NCI-H345 (cell line): ENCODE measurements at places on chromosomes 12 and 14.

- no peak for DNase-seq
Observed at GRCh38 chr12:29792853-29793252, 9.1 kb upstream of the TMTC1 start.

GRCh38 chr12:132023658-132024057 is 73.9 kb downstream of the EP400 start:
- no peak for DNase-seq

DNA sequence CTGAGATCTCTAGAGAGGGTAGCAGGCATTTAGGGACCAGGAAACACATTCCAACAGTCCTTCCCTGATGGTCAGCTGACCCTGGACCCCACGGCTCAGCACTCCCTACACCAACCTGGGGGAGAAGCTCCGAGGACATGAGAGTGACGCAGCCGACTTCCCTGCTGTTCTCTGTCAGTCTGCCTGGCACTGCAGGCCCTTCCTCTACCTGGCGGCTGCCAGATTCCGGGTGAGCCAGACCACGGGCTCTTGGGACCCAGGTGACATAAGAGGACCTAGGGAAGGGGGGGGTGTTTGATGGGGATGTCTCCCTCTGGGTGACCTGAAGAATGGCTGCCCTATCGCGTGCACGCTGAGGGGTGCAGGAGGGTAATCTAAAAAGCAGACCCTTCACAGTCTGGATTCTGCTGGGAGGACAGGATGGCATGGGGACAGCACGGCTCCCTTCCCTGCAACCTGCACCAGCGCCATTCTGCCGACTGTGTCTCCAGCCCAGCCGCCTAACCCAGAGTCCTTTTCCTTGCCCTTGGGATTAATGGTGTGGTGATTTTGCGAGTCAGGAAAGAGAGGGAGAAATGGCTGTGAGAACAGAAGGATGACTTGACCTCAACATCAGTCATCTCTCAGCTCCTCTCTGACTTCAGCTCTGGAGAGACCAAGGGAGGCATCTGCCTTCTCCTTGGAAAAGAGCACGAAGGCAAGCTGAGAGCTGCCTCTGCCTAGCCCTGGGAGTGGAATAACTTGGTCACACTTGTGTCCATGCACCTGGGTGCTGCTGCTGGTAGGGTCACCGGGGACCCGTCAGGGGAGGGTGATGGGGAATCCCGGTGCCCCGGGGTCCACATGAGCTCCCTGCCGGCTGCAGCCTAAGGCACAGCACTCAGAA is 158.5 kb downstream of the CALM1 start:
- no peak for DNase-seq

DNA sequence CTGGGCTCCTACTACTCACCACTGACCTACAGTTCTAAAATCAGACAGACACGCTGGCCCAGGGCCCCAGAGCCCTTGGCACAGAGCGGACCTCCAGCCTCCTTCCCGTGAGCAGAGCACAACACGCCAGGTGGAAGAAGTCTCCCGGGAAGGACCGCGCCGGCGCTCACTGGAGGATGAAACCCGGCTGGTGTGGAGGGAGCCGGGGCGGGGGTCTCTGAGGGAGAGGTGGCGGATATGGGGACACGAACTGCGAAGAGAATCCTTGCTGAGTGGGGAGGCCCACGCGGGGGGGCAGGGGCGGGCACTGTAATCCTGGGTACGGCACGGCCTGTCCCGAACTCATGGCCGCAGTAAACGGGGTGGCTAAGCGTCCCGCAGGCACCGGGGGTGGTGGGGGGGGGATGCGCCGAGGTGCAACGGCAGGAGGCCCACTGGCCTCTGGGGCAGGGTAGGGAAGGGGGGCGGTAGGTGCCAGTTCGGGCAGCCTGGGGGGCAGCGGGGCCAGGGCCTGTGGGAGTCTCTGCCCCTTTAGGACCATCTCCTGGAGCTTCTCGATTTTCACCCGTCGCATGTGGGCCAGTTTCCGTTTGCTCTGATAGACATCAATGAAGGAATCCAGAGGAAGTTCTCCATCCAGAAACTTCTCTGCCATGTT is 28.8 kb downstream of the VPS37B start:
- DNase-seq = no peak

- DNase-seq = peak; percentile 12
Observed at GRCh38 chr14:23183158-23183470, 346 bp downstream of the SLC7A8 start.
